ENCODE measurements at places on chromosomes 1 and 21.

DNA sequence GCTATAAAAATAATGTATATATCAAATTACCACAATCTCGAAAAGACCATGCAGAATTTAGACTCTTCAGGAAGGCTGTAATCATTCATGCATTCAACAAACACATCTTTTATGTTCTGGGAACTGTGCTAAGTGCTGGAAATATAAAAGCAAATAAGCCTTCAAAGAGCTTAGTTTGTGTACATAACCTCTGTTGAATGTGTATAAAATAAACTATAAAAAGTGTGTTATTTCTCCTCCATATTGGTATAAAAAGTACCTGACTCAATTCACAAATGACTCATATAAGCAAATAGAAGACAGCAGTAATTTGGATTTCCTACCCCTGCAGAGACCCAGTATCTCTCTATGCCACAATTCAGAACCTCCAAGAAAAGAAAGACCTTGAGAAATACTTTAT, 36.8 kb downstream of the RAB3GAP2 start:
- DNase-seq = no peak

GRCh38 chr1:27763358-27763757, 9.7 kb upstream of the STX12 start:
- DNase-seq = no peak

- no peak for DNase-seq
Measured at GRCh38 chr1:37237948-37238347, 203.6 kb upstream of the GRIK3 start.

GRCh38 chr1:105138458-105138893, 1388.8 kb downstream of the AMY1C start:
- DNase-seq = no peak

DNA sequence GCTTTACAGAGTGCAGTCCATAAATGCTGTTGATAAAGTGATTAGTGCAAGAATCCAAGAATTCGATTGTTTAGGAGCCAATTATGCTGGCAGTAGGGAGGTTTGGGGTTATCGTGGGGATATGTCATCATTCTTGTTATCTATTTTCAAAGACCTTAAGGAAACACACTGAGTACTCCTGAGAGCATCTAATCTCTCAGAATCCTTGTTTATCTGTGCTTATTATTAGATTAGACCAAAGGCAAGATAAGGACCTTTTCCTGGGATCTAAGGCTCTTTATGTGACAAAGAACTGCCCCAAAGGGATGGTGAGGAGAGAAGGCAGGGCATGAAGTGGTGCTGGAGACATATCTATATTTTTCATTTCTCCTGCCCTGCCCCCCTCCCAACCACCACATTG, 139.1 kb downstream of the TSEN15 start:
- no peak for DNase-seq
